ENCODE measurements at places on chromosomes 5 and 9. TPM values are rescaled to one million over a fixed set of nuclear protein-coding genes. Genes with fewer than 3 reads are reported as not detected.
A peak's percentile ranks its signal among the peaks of the same experiment; 100 is the strongest.

PLPPR1 gene
- 0.11 TPM for total RNA-seq

MYOZ3 gene
- total RNA-seq, result 110 TPM

SARDH gene
- 2.5 TPM for total RNA-seq

GABRG2 gene
- total RNA-seq, result not detected

SMARCA2 gene
- 96.5 TPM for total RNA-seq

CDK5RAP2 gene
- total RNA-seq, result 95.1 TPM

TSLP gene
- 1.1 TPM for total RNA-seq

IL7R gene
- total RNA-seq, result 1.9 TPM

PCDHB10 gene
- total RNA-seq, result 0.27 TPM

KIAA0825 gene
- 1.2 TPM for total RNA-seq

SEMA6A gene
- total RNA-seq, result 3.1 TPM

CCL28 gene
- total RNA-seq, result 0.28 TPM

PTPRD gene
- total RNA-seq, result 2.2 TPM

PRR7 gene
- 0.88 TPM for total RNA-seq

DNA sequence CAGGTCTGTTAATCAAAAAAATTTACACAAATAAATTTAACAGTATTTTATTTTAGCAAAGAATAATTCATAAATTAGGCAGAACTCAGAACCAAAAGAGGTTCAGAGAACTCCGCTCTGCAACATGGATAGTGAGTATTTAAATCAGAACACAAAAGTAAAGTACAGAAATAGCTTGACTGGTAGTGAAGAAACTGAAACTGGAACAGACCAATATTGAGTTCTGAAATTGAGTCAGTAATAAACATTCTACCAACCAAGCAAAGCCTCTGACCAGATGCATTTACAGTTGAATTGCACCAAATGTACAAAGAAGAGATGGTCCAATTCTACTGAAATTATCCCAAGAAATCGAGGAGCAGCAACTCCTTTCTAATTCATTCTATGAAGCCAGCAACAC is 1542.8 kb downstream of the EFNA5 start:
- no peak for DNase-seq

GRCh38 chr5:156826150-156826549 is 23.9 kb upstream of the PPP1R2B start:
- no peak for DNase-seq

GRCh38 chr9:7592321-7593316 is 207.0 kb downstream of the DMAC1 start:
- no peak for DNase-seq

DNA sequence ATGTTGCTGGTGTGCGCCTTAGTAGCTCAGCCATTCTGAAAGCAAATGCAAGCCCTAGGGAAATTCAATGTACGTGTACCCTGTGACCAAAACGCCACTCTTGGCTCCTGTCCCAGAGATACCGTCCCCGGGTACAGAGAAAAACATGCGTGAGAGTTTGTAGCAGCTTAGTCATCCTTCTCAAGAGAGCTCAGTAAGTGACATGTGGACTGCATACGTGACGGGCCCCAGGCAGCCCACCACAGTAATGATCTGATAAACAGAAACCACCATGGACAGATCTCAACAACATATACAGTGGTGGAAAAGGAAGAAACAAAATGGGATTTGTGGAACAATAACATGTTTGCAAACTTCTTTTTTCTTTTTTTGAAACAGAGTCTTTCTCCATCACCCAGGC is 45.1 kb downstream of the S1PR3 start:
- DNase-seq, result no peak

- no peak for DNase-seq
These were observed 154.6 kb downstream of the IZUMO3 start for GRCh38 chr9:24391095-24391494.

- DNase-seq, result no peak
These were observed 82.4 kb downstream of the ARHGAP26 start for GRCh38 chr5:142852416-142853198.

DNA sequence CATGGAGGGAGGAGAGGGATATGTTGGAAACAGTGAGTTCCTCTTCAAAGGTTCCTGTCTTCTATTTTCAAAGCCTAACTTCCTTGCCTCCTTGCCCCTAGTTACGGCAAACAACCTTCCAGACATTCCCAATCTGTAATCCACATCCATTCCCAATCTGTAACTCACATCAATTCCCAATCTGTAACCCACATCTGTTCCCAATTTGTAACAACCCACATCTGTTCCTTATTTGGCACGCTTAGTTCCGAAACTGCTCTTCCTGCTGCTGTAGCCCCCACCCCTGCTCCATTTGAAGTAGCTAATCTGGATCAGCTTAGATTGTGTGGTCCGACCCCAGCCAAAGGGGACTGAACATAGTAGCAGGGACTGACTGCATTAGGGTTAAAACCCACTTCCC is 23.9 kb upstream of the IDNK start:
- DNase-seq, result no peak

DNA sequence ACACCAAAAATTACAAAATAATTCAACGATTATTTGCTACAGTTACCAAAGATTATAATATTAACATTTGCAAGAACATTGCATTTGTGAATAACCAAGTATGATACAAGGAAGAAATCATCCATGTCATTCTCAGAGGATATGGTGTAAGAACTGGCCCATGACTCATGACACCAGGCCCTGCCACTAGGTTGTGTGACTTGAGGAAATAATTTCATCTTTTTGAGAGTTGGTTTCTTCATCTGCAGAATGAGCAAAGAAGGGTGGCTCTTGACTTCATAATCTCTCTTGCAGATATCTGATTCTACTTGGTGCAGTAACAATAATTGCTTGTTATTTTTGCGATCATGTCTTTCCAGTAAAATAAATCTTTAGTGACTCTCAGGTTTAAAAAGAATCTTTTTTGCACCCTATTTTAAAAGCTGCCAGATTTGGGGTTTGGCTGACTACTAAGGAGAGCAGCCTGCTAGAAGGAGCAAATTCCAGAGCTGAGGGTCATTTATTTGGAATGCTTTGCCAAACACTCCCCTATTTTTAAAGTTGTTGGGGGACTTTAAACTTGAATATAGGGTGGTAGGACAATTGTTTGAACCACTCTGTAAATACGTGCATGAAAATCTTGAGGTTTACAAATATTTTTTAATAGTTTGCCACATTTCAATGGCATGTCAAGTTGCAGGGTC is 23.5 kb downstream of the ITGA1 start:
- no peak for DNase-seq

DNA sequence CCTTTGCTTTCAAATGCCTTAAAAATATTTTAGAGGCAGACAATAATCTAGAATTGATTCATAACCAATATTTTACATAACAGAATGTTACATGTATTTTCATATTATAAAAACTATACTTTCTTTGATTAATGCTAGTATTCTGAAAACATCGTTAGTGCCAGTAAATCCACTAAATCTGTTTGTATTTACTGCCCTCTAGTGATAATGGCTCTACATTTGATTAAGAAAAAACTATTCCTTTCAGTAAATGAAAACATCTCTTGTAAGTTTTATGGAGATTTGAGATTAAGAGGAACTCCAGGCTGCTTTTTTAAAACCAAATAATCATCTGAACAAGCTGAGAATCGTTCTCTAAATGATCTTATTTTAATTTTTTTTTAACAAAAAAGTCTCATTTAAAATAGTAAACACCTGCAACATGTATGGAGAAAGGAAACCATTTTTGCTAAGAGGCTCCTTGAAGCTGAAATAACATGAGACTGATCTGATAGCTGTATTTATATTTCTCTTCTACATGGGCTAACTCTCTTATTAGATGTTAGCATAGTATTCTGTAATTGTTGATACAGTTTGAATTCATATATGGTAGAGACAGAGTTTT is 424.7 kb downstream of the RAB3C start:
- DNase-seq, result no peak

- DNase-seq, result no peak
These were observed 29.2 kb upstream of the NSMF start for GRCh38 chr9:137488327-137488653.

GRCh38 chr9:133709691-133710571 is 28.2 kb downstream of the SARDH start:
- DNase-seq, result peak; percentile 54

DNA sequence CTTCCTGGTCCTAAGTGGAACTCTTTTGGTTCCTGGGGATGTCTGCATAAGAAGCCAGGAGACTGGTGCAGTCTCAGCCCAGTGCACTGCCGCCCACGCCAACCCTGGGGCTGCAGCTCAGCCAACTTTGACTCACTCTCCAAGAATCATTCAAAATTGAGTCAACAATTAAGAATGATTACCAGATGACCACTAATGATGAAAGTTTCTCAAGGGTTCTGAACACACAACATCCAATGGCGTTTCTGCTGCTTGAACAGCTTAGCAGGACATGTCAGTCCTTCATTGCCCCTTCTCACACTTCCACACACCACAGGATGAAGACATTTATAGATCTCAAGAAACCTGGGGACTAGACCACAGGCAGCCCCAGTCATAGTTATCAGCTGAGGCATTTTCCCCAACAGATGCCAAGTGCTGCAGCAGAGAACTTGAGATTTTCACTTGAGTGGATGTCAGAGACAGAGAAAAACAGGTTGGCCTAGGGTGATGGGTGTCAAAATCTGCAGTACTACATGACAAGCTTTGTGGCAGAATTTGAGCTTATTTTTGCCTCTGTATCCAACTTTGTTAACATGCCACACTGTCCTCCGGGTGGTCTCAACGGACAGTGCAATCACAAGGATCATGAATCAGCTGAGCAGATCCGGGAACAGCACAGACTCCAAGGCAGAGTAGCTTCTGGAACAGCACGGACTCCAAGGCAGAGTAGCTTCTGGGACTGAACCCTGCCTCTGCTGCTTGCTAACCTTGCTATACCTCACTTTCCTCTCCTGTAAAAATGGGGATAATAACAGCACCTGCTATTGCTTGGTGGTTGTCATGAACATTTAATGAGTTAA is 356.1 kb downstream of the SPOCK1 start:
- peak; percentile 60 for DNase-seq

GRCh38 chr9:118595719-118596305 is 773.4 kb downstream of the BRINP1 start:
- no peak for DNase-seq

DNA sequence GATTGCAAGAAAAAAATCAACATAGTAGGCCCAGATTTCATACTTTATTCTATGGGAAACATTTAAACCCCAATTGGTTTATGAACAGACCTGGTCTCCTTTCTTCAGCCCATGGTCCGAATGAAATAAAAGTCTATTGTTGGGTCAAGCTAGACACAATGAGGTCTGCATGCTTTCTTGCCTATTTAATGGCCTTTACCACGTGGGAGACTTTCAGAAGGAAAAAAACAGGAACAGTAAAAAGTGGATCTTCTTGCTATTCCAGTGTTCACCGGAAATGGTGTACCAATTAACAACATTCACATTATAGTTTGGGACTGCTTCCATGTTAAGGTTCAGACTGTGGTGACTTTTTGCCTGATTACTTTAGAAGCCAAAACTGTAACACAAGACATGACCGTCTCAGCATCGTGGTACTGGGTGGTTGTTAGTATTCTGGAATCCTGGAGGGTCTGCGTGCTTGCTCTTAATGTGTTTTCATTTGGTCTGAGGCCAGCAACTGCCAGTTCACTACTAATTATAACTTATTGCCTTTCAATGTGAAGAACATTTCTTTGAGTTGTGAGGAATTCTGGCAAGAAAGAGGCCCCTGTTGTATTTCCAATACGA is 85.4 kb upstream of the PRRC1 start:
- no peak for DNase-seq

GRCh38 chr5:105754056-105754455 is 1916.7 kb downstream of the EFNA5 start:
- DNase-seq, result no peak

GRCh38 chr5:37133939-37134338 is 115.2 kb downstream of the CPLANE1 start:
- no peak for DNase-seq

DNA sequence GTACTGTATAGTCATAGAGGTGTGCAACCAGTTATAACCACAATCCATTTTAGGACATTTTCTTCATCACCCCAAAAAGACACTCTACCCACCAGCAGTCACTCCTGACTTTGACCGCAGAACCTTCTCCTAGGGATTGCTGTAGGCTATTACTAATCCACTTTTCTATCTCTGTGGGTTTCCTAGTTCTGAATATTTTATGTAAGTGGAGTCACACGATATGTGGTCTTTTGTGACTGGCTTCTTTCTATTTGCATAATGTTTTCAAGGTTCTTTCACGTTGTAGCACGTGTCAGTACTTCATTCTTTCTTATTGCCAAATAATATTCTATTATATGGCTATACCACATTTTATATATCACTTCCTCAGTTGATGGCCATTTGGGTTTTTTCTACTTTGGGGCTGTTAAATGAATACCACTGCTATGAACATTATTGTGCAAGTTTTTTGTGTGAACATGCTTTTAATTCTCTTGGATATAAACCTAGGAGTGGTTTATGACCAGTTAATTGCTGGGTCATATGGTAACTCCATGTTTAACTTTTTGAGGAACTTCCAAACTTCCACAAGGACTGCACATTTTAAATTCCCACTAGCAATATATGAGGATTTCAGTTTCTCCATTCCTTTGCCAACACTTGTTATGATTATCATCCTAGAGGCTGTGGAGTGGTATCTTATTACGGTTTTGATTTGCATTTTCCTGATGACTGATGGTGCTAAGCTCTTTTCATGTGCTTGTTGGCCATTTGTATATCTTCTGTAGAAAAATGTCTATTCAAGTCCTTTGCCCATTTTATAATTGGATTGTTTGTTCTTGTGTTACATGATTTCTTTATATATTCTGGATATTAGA is 37.8 kb downstream of the MRRF start:
- DNase-seq, result no peak

DNA sequence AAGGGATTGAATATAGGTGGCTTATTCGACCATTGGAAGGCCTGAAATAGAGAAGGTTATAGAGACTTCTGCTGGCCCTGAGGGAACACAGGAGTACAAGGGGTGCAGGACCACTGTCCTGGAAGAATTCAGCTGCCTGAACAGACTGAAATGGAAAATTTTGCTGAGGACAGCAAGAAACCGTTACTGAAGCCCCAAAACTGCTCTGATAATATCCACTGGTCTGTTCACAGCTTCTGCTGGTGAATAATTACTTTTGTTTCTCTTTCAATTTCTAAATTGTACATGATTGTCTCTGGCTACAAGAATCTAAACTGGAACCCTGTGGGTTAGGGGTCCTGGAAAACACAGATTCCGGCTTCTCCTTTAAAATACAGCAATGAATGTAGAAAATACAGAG is 218.5 kb upstream of the CDH12 start:
- no peak for DNase-seq

DNA sequence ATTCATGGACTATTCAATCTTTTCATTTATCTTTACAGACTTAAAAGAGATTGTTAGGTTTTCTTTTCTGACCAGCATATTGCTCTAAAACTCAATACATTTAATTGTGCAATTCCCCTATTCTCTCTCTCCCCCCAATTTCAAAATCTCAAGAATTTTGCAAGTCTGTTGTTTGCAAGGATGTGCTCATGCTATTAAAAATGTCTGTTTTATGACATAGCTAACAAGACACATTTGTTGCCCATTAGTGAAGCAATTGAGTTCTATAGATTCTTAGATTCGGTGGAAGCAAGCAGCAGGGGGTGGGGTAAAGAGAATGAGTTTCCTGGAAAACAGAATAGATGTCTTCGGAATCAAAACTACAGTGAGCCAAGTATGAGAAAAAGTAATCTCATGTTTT is 8.5 kb upstream of the CSNK1A1 start:
- no peak for DNase-seq
